ENCODE measurements at places on chromosomes 5 and 9.

GRCh38 chr5:51544031-51544785 lies 161.0 kb downstream of the ISL1 start:
- DNase-seq = no peak

GRCh38 chr5:92337772-92338234 lies 954.7 kb upstream of the ARRDC3 start:
- DNase-seq = no peak

- DNase-seq = no peak
Observed at GRCh38 chr5:105504-106070, 13.6 kb downstream of the PLEKHG4B start.

- no peak for DNase-seq
Observed at GRCh38 chr9:1878811-1879210, 136.3 kb upstream of the SMARCA2 start.

DNA sequence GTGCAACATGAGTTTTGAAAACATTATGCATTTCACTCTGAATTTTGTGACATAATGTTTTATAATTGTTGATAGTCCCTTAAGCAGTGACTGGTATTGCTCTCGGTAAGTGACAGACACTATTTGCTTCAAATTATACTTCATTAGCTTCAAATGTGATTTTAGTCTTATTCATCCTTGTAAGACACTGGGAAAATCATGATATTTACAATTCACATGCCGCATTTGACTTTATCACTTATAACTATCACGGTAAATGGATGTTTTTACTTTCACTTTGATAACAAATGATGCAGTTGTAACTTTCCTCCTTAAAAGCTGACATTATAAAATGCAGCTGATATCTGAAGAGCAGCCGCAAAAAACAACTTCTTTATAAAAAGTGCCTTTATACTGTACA lies 44.1 kb upstream of the ITGA2 start:
- no peak for DNase-seq

GRCh38 chr9:70422371-70423043 lies 8.1 kb upstream of the KLF9 start:
- DNase-seq = no peak

GRCh38 chr5:1788828-1789227 lies 10.8 kb downstream of the MRPL36 start:
- DNase-seq = no peak

GRCh38 chr9:36640771-36641381 lies 68.2 kb downstream of the MELK start:
- peak; percentile 25 for DNase-seq

- no peak for DNase-seq
Observed at GRCh38 chr9:124312290-124313265, 54.8 kb downstream of the NEK6 start.

DNA sequence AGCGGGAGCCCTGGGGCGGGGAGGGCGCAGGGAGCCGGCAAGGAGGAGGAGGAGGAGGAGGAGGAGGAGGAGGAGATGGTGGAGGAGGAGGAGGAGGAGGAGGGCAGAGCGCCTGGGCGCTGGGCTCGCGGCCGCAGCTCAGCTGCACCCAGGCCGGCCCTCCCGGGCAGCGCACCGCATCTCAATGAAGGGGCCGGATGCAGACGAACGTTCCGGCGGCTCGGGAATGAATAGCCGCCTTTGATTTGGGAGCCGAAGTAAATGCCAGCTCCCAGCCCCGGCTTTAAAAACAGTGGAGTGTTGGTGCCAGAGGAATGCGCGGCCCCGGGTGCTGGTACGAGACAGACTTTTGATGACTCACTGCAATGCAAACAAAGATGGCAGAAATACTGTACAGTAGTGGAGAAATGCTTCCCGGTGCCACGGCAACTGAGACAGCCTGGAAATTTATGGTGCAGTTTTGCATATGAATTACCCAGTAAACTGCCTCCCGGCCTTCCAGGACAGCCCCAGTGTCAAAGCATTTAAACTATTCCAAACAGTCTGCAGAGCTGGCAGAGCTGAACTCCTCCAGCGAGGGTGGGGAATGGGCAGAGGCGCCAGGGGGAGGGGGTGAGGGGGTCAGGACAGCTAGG lies 43.1 kb downstream of the NACC2 start:
- no peak for DNase-seq

DNA sequence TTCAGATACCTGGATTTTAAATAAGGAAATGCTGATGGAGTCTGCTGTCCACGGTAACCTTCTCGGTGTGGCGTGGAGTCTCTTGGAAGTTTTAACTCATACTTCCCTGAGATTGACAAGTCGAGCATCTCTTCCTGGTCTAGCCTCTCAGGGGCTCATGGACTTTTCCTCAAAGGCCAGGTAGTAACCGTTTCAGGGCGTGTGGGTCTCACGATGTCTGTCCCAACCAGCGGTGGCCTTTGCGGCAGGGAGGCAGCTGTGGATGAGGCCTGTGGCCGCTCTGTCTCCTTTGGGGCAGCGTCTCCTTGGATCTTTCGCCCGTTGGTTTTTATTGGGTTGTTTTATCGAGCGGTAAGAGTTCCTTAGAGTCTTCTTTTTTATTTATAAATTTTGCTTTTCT lies 32.8 kb downstream of the CEP72 start:
- no peak for DNase-seq

- peak; percentile 54 for DNase-seq
Observed at GRCh38 chr9:77457916-77458592, 190.1 kb downstream of the GNA14 start.

DNA sequence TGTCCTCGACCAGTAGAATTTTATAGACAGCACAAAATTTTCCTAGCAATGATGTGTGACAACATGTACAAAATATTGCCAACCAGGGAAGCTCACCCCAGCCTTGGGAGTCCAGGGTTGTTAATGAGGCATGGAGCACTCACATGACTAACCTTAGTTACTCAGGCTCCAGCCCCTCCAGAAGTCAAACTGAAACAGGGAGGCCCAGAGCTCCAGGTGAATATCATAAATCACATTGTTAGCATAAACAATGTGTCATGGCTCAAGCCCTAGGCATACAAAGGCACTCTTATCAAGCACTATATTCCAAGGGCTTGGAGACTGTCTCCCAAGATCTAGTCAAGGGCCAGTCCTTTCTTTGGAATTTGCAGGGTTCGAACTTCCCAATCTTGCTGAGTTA lies 44.4 kb downstream of the TNFAIP8 start:
- DNase-seq = no peak

GRCh38 chr5:88393042-88393441 lies 124.4 kb upstream of the TMEM161B start:
- no peak for DNase-seq

GRCh38 chr5:142597546-142598337 lies 88.1 kb downstream of the FGF1 start:
- no peak for DNase-seq

DNA sequence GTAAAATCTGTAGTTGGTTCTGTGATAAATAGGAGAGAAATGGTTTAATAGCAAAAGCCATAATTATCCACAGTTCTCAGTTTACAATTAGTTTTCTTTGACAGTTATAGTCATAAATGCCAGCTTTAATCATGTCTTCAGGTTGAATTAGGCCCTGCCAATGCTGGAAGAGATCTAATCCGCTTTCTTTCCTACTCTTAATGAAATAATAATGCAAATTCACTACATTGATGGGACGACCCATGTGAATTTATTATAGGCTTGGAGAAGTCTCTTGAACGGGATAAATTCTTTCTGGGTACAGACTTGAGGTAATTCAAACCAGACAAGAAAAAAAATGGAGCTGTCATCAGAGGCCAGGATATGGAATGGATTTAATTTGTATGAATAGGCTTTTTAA lies 950.4 kb downstream of the EFNA5 start:
- no peak for DNase-seq

- DNase-seq = no peak
Observed at GRCh38 chr5:21791304-21791703, 1061.8 kb downstream of the CDH12 start.

DNA sequence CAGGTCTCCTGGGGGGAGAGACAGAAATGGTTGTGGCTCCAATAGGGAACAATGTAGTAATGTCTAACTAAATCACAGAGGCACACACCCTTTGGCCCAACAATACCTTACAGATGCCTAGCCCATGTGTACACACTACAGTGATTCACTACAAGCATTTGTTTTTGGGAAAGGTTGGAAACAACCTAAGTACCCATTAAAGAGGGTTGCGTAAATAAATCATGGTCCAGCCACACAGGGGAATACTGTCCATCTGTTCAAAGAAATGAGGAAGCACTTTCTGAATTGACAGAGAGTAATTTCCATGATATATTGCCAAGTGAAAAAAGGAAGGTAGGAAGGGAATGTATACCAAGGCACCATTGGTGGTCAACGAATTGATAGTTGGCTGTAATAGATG lies 22.0 kb upstream of the GTF3C5 start:
- no peak for DNase-seq

DNA sequence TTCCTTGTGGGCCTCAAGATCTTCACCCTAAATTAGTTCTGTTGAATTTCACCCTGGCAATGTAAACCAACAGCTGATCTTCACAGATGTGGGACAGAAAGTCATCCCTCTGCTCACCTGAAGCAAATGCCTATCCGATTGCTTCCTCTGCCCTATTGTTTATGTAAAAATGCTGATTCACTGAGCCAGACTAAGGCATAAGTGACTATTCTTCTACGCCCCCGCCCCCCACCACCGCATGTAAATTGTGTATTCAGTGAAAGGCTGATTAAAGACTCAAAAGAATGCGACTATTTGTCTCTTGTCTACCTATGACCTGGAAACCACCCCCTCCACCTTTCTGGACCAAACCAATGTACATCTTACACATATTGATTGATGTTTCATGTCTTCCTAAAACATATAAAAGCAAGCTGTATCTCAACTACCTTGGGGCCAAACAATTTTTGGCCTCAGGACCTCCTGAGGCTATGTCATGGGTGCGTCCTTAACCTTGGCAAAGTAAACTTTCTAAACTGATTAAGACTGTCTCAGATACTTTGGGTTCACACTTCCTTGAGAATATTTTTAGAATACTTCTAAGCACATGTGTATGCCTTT lies 129.7 kb upstream of the BOD1 start:
- no peak for DNase-seq

DNA sequence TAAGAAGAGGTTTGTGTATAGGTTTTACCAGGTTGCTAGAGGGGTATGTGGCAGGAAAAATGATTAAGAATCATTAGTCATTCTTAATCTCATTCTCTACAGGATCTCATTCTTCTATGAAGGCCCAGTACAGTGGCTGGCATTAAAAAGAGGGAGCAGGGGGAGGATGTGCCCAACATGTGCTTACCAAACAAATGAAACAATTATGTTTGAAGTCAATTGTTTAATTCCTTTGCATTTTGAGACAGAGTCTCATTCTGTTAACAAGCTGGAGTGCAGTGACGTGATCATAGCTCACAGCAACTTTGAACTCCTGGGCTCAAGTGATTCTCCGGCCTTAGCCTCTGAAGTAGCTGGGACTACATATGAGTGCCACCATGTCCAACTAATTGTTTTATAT lies 23.0 kb downstream of the FNIP1 start:
- no peak for DNase-seq

GRCh38 chr5:30104872-30105596 lies 1088.5 kb upstream of the CDH6 start:
- DNase-seq = no peak

GRCh38 chr9:136251264-136252115 lies 5.9 kb upstream of the QSOX2 start:
- no peak for DNase-seq

DNA sequence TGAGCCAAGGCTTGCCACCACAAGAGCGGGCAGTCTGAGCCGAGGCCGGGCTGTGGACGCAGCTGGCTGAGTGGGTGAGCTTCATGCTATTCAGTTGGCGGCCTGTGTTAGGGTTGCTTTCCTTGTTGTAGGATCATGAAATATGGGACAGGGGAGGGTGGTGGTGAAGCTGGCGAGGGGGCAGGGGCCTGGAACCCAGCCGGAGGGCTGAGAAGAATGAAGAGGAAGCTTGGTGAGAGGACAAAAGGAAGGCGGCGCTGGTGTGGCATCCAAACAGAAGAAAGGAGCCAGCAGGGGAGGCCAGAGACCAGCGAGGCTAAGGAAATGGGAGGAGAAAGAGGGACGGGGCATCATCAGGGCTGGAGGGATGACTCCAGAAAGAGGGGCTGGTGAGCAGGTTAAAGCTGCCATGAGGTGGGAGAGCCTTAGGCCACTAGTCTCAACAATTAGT lies 18.3 kb downstream of the RALGPS1 start:
- no peak for DNase-seq

DNA sequence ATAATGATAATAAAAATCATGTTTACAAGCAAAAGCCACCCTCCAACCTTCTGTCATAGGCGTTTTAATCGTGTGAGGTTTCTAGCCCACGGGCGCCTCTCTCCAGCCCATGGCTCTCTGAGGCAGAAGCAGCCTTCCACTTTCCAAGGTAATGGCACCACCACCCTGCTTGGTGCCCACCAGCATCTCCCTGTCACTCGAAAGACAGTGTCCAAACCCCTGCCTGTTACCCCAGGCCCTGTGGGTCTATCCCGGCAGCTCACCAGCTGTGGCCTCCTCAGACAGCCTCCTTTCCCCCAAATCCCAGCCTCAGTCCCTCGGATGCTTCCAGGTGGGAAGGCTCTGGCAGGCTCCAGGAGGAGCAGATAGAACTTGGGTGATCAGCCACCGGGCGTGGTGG lies 123.8 kb upstream of the LPCAT1 start:
- no peak for DNase-seq

GRCh38 chr9:32423371-32423770 lies 38.9 kb downstream of the ACO1 start:
- no peak for DNase-seq

- no peak for DNase-seq
Observed at GRCh38 chr9:110160123-110160522, 47.8 kb downstream of the C9orf152 start.

DNA sequence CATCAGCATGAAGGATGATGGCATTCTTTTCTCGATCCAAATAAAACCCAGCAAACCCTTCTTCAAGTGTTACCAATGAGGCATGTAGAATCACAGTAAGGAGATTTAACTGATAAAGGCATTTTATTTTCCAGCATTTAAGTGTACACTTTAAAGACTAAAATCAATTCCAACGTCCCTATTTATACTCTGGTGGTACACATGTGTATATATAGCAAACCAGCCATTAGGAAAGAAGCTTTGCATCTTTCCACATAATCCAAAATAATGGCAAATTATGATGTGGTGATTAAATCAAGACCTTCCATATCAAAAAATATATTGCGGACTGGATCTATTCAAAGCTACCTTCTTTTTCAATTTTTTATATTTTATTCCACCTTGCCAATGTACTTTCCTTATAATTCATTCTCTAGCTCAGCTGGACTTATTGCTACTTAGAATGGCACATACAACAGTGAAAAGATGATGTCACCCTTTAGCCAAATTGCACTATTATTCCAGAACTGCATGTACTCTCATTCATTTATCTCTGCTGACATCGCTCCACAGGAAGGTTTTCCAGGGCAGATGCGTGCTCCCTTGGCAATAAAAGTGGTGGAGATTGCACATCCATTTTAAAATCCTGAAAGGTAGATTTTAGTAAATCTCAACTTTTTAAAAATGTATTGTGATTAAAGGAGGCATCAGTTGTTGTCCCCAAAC lies 63.3 kb upstream of the SLC30A5 start:
- DNase-seq = no peak

DNA sequence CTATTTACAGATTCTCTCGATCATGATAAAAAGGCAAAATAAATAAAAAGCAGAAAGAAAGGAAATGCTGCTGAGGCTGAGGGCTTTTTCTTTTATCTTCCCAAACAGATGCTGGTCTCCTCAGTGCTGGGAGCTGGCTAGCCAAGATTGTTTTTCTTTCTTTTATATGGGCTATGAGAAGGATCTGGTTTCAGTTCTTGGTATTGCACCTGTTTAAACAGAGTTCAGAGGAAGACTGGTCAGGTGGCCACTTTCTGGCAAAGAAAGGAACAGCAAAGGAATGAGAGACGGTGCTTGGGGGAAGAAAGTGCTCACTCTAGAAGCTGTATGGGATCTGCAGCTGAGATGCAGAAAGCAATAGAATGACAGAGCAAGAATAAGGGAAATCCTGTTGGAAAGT lies 88.9 kb downstream of the SLF1 start:
- DNase-seq = no peak

Data from GM18507 (cell line).